ENCODE measurements at places on chromosomes 2 and 18.

DNA sequence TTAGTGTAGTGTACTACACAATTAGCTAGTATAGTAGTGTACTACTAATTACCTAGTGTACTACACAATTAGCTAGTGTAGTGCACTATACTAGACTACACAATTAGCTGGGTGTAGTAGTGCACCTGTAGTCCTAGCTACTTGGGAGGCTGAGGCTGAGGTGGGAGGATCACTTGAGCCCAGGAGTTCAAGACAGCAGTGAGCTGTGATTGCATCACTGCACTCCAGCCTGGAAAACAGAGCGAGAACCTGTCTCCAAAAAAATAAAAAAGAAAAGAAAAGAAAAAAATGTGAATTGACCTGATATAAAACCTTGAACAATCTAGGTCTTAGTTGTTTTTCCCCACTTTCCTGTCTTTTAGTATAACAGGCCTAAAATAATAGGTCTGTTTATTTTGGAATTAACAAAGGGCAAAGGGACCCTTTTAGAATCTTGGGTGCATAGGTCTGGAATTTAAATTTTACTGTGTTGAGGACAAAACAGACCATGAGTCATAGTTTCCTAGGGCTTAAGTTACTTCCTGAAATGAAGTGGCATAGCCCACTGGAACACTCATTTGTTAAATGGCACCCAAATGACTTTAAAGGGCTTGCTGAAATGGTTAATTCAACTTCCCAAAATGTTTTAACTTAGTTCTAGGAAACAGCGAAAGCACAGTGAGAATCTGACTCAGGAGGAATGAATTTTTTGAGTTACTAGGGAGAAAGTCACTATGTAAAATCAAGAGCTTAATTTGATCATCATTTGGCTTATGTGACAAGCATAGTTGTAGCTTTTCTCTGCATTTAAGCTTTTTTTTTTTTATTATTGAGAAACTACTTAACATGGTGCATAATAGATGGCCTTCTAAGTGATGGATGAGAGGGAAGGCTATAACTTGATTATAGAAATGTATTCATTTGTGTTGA, 50.7 kb upstream of the ARL5A start:
- no peak for DNase-seq

- no peak for DNase-seq
Measured at GRCh38 chr2:179751163-179751809, 110.1 kb downstream of the ZNF385B start.

GRCh38 chr2:233674995-233675394, 3.3 kb downstream of the UGT1A9 start:
- DNase-seq = no peak

DNA sequence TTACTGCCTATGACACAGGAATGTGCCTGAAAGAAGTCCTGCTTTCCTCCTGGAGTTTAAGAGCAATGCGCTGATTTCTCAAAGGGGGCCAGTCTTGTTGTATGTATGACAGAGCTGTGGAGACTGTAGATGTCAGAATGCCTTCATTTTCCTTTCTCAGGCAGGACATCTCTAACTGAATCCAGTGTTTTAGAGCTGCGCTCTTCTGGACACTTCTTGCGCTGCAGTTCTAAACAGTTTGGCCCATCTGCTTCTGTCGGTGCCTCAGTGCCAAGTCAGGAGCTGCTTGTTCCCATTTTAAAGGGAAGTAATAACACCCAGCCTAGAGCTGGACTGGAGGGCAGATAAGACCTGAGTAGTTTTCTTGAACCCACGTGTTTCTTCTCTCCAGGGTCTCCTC, 91.4 kb downstream of the ESCO1 start:
- DNase-seq = no peak

- no peak for DNase-seq
Measured at GRCh38 chr2:66080127-66080526, 354.8 kb upstream of the MEIS1 start.

DNA sequence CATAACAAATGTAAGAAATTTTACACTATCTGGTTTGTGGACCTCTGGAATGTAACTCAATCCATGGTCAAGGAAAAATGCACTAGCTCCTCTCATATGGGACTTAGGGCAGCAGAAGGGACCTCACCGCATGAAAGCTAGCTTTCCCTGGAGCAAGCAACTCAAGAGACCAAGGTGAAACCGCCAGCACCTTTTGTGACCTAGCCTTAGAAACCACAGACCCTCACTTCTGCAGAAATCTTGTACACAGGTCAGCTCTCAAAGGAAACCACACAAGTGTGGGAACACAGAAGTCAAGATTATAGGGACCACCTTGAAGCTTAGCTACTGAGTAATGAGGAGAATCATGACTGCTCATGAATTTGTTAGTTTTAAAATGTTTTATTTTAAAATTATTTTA, 222.5 kb downstream of the DLGAP1 start:
- no peak for DNase-seq

DNA sequence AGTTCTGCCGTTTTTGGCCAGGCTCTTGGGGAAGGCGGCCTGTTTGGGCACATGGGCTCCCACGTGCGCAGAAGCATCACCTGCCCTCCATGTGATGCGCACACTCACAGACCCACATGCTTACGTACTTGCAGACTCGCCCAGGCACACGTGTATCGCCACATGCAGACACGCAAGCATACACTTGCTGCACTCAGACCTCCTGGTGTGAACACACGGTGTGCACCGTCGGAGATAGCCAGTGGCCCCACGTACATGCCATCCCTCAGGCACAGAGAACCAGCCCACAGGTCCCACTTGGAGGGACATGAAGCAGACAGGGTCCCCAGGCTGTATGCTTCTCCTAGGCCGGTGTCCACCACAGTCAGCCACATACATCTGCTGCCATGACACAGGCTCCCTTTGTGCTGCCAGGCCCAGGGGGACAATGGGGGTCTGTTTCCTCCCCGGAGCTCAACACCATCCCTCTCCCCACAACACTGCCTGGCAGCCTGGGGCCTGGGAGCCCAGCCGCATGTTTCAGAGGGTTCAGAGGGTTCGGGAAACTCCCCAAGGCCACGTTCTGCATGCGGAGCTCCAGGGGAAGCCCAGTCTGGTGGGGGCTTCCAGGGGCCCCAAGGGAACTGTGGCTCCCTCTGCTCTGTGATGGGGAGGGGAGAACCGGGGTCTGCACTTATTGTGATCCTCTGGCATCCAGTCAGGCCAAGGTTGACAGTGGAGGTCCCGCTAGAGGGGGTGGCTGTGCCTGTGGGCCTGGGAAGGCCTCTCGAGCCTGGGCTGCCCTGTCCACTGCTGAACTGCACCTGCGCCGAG, 208.1 kb upstream of the HAAO start:
- no peak for DNase-seq

DNA sequence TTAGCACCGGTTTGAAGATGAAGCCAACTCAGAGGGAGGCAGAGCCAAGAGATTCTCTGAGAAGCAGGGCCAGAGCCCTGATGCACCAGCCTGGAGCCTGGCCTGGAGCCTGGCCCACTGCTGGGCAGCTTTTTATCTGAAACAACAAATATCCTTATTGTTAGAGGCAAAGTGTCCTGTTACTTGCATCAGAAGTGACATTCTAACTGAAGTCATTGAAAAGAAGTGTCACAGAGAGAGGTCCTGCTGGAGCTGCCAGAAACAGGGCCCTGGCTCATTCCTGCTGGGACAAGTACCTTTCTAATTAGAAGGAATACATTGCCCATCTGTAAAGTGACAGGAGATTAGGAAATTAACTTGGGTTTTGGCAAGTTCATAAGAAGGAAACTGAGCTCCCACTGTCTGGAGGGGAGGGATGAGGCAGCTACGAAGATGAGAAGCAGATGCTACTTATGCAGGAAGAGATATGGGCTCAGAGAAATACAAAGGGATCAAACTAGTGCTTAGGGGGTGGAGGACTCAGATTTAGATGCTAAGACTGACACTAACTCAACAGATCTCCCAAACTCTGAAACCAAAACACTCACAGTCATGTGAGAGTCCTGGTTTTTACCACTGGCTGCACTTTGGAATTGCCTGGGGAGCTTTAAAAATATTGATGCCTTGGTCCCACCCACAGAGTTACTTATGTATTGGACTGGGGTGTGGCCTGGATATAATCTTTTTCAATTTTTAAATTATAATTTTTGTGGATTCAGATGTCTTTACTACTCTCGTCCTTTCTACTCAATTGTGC, 11.0 kb upstream of the HK2 start:
- no peak for DNase-seq

- no peak for DNase-seq
Measured at GRCh38 chr2:106197878-106198277, 3.8 kb upstream of the UXS1 start.

DNA sequence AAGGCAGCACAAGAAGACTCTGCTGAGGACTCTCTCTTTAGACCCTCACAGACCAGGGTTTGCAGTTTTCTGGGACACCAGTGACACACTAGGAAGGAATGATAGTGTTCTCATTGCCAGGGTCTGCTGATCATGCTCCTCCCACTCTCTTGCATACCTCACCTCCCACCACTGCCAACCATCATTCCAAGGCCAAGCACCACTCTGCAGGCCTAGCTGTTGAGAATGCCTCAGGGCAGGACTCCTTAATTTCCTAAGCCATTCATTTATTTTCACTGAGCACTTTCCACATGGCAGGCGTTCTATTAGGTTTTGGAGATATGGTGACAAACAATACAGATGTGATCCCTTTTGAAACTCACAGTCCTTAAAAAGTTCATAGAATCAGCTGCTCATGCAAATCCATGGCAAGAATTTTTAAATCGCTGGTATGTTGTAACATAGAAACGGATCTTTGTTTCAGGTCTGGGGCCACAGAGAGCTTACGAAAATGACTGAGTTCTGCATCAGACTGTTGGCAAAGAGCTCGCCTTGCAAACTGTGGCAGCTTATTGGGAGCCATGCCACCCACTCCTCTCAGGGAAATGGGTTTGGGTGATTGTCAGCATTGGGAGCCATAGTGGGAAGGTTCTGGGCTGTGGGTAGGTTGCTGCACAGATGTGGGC, 78.5 kb downstream of the XDH start:
- no peak for DNase-seq

GRCh38 chr18:6629635-6630140, 99.8 kb upstream of the ARHGAP28 start:
- DNase-seq = no peak

Measured in activated CD8-positive, alpha-beta memory T cell treated with anti-CD3 and anti-CD28 coated beads for 4 hours (primary cell).